ENCODE measurements at places on chromosomes 4 and X.

- no peak for DNase-seq
These were observed 358.2 kb upstream of the NR3C2 start for GRCh38 chr4:148800336-148800885.

DNA sequence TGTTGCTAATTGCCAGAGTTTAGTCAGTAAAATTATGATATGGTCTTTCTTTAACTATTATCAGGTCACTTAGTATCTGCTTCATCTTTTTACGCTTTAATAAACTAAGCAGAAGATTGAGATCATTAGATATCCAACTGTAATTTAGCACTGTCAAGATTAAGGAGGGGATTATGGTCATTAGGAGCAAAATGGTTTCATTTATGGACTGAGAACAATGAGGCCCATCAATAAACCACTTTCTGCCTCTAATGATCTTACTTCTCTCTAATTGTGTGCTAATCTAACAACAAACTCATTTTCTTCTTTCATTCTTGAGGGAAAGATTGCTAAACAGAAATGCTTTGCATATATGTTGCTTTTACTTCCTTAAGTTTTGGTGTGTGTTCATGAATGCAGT lies 340.4 kb downstream of the RPA4 start:
- DNase-seq: no peak

- no peak for DNase-seq
These were observed 371.7 kb downstream of the SLITRK2 start for GRCh38 chrX:146189371-146189770.

DNA sequence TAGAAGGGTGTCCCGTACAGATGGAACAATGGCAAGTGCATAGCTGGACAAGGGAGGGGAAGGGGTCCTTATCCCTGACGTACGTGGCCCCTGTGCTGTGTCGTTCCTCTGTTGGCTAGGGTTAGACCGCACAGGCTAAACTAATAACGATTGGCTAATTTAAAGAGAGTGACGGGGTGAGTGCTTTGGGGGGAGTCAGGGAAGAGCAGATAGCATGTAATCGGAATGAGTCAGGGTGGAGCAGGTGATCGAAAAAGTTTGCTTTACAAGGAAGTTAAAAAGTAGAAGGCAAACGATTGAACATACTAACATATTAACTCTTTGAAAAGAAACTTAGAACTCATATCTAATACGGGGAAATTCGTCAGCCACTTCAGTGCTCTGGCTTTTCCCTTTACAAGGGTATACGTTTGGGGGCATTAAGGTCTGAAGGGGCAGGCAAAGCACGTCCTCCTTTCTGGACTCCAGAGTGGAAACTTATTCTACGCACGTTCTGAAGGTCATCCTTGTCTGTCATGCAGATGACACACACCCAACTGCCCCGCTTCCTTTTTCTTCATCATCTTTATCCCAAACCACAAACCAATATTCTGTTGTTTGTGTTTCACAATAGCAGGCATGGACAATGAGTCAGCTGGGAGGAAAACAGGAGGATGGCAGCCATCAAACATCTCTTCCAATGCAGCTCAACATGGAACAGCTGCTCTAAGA lies 10.2 kb upstream of the CRLF2 start:
- DNase-seq: peak; percentile 30

DNA sequence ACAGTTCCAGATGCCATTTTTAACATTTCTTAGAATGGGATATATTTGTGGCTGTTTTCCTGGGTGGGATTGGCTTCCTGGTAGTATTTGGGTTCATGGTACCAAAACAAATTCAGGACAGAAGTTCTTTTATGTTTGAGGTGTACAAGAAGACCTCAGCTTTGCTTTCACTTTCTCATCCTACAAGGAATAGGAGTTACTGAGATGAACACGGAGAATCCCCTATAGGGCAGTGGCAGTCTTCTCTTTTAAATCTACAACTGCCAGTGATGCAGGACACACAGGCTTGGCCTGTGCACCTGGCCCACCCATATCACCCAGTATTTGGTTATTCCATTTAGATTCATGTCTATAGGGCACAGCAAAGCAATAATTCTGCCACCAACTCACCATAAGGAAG lies 35.2 kb downstream of the SLC10A7 start:
- no peak for DNase-seq

DNA sequence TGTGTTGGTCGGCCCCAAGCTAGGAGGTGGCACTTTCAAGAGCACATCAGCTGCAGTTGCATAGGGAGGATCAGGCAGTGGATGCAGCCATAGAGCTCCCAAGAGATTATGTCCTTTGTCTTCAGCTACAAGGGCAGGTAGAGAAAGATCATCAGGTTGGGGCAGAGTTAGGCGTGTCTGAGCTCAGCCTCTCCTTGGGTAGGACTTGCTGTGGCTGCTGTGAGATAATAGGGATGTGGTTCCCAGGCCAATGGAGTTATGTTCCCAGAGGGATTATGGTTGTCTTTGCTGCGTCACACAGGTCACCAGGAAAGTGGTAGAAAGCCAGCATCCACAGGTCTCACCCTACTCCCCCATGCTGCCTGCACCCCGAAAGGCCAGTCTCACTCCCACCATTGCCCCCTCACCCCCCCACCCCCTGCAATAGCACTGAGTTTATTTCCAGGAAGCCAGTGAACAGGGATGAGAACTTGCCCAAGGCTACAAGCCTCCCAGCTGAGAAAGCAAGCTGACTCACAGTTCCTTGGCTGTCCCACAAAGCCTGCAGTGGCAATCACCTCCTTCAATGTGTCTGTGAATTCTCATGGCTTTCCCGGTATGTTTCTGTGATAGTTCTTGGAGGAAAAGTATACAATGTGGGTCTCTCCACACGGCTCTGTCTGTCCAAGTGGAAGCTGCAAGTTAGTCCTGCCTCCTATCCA lies 148.4 kb downstream of the STPG2 start:
- no peak for DNase-seq

DNA sequence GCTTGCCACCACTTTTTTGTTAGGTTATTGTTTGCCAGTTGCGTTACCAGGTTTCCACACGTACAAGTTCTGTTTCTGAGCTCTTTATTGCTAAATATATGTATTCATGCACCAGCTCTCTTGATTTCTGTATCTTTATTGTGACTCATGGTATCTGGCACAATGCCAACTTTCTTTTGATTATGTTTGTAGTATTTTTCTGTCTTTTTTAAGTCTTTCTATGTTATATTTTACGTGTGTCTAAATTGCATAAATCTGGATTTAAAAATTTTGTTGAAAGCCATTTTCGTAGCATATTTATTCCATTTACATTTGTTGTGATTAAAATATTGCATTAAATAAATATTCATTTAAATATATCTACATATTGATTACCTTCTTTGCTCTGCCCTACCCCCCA lies 73.8 kb downstream of the KDM6A start:
- DNase-seq: no peak

DNA sequence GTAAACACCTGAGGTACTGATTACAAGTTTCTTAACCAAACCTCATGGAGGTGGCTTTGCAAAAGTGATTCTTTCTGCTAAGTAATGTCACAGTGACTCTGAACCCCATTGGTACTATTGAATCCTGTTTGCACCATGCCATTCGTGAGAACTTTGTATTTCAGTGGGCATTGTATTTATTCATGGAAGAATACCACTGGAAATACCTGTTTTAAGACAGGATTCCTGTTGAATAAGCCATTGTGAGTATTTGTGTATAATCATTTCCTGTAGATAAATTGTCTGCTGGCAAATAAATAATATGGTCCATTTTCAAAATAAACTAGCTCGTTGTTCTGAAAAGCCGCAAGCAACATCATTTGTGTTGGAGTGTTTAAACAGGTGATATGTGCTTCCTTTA lies 136.4 kb upstream of the GUCY1A1 start:
- no peak for DNase-seq

DNA sequence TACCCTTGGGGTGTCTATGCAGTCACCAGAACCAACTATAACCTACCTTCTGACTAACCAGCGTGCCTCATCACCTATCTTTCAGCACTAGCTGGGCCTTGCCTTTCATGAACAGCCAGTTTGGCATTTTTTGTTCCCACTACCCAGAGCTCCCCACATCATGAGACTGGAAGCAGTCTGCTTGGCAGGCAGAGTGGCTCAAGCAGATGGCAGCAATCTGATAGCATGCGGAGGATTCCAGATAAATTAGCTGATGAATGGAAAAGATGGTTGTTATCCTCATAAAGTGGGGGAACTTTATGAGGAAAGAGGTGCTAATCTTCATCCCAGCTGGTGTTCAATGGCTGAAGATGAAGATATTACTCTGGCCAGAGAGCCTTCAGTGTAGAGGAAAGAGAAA lies 243.2 kb upstream of the EDA2R start:
- DNase-seq: no peak

GRCh38 chrX:28347476-28347875 lies 239.8 kb upstream of the IL1RAPL1 start:
- DNase-seq: no peak

GRCh38 chrX:21666679-21667078 lies 8.5 kb upstream of the KLHL34 start:
- no peak for DNase-seq

Measured in ascending aorta (tissue), 2 donors.